ENCODE measurements at places on chromosomes 7 and 10. TPM values are rescaled to one million over a fixed set of nuclear protein-coding genes. Genes with fewer than 3 reads are reported as not detected.

The BAIAP2L1 gene
- 8.5 TPM for total RNA-seq

The ARHGEF35 gene
- total RNA-seq, result 15.4 TPM

The FZD8 gene
- total RNA-seq, result 3.0 TPM

The TMEM130 gene
- total RNA-seq, result 0.88 TPM

The CXCL12 gene
- 103 TPM for total RNA-seq

The VAX1 gene
- total RNA-seq, result not detected

The NUTM2E gene
- total RNA-seq, result not detected

The INMT gene
- 66.7 TPM for total RNA-seq

The C10orf120 gene
- not detected for total RNA-seq

The WAC gene
- total RNA-seq, result 142 TPM

The NEUROG3 gene
- total RNA-seq, result not detected

The MIOS gene
- total RNA-seq, result 35.0 TPM

The SPRN gene
- not detected for total RNA-seq

The OR13A1 gene
- 0.33 TPM for total RNA-seq

The PON1 gene
- not detected for total RNA-seq

The AKR1C1 gene
- 31.5 TPM for total RNA-seq

The ATP6V0A4 gene
- 4.7 TPM for total RNA-seq

The IGF2BP3 gene
- total RNA-seq, result 3.5 TPM

The TRIM56 gene
- 19.9 TPM for total RNA-seq

The SRRM3 gene
- total RNA-seq, result 3.4 TPM

The EIF4H gene
- total RNA-seq, result 199 TPM

The CCDC136 gene
- 9.4 TPM for total RNA-seq

The STN1 gene
- total RNA-seq, result 31.2 TPM

The LIPN gene
- not detected for total RNA-seq

The PLXDC2 gene
- 63.9 TPM for total RNA-seq

The THSD7A gene
- total RNA-seq, result 6.9 TPM

The AP3M1 gene
- total RNA-seq, result 23.2 TPM

The OR2F2 gene
- total RNA-seq, result not detected

The ADAM12 gene
- 13.9 TPM for total RNA-seq

The ANKRD1 gene
- 0.32 TPM for total RNA-seq

The VPS26A gene
- total RNA-seq, result 40.8 TPM
